Upper lobe of left lung (tissue), 6 donors: ENCODE measurements at places on chromosomes 3 and 15. TPM values are rescaled to one million over a fixed set of nuclear protein-coding genes. Genes with fewer than 3 reads are reported as not detected.

Gene NDUFAF3
- 104 TPM for total RNA-seq

- H3K36me3 ChIP-seq, result no peaks in the 10 kb centered on the region
- H3K4me1 ChIP-seq, result peaks cover 65% of the 10 kb centered on the region
- DNase-seq, result no peak
- peak overlapping the region; percentile 33 for H3K27ac ChIP-seq
- H3K27me3 ChIP-seq, result no peaks in the 10 kb centered on the region
These were observed 14.2 kb downstream of the LRIG1 start for GRCh38 chr3:66486646-66487045.

- DNase-seq, result no peak
- H3K27ac ChIP-seq, result no peak overlapping the region
- no peaks in the 10 kb centered on the region for H3K4me1 ChIP-seq
These were observed 211.8 kb downstream of the TP63 start for GRCh38 chr3:189842681-189843602.

DNA sequence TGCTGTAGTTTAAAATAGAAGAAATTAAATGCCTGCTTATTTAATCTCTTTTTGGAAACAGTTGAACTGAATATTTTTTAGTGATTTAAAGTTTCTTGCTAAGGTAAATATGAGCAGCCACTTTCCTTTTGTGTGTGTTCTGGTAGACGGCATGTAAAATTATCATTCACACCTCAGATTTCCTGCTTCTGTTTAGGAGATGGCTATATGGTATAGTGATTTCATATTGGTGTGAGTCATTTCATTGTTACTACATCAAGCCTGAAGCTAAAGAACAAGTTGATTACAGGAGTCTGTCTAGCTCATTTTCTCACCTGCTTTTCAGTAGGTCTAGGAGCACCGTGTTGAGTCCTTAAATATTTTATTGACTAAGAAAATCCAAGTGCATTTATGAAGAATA is 2.2 kb downstream of the LRCH3 start:
- no peak overlapping the region for H3K4me3 ChIP-seq
- H3K36me3 ChIP-seq, result no peaks in the 10 kb centered on the region
- H3K4me1 ChIP-seq, result peaks cover 29% of the 10 kb centered on the region

Gene LCTL
- total RNA-seq, result not detected

Gene TNK2
- 171 TPM for total RNA-seq

DNA sequence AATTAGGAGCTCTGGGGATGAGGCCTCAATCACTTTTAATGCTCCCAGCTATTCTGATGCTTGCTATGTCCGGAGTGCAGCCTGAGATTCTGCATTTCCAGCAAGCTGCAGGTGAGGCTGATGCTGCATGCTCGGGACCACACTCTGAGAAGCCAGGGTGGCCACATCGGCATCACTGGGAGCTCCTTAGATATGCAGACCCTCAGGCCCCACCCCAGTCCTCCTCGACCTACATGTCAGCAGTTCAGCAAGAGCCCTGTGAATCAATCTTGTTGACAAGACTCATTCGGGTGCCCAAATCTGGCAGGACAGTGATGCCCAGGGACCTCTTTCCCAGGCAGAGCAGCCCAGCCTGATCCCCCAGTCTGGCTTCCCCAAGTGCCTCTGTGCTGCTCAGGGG is 44.1 kb upstream of the LCTL start:
- H3K27me3 ChIP-seq, result no peaks in the 10 kb centered on the region
- H3K4me1 ChIP-seq, result peaks cover 17% of the 10 kb centered on the region
- no peaks in the 10 kb centered on the region for H3K36me3 ChIP-seq
- no peak for DNase-seq
- no peak overlapping the region for H3K27ac ChIP-seq

DNA sequence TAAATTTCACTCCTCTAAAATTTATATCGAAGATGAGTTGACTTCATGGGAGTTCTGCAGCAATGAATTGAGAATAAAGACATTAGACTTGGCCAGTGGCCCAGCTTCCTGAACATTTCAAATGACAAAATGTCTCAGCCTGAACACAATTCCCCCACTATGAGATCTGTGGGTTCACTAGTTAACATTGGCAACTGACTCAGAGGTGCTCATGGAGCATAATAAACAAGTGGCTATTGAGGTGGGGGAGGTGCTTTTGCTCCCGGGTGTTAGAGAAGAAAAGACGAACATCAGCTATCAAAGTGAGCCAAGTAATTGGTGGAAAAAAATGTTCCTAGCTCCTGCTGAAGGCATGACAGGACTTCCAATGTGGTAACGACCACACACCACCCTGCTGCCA is 6.3 kb downstream of the ATP13A4 start:
- H3K36me3 ChIP-seq, result no peaks in the 10 kb centered on the region
- H3K27me3 ChIP-seq, result no peaks in the 10 kb centered on the region
- no peak for DNase-seq

GRCh38 chr3:101219842-101220560 is 100.4 kb downstream of the IMPG2 start:
- H3K27me3 ChIP-seq, result no peaks in the 10 kb centered on the region
- no peaks in the 10 kb centered on the region for H3K36me3 ChIP-seq
- no peaks in the 10 kb centered on the region for H3K4me1 ChIP-seq
- no peak overlapping the region for H3K4me3 ChIP-seq
- H3K27ac ChIP-seq, result no peak overlapping the region

Gene PLSCR2
- total RNA-seq, result 0.31 TPM

Gene MESP2
- not detected for total RNA-seq

- H3K4me1 ChIP-seq, result peaks cover 26% of the 10 kb centered on the region
- H3K36me3 ChIP-seq, result no peaks in the 10 kb centered on the region
These were observed 4.8 kb upstream of the PHGR1 start for GRCh38 chr15:40345867-40346578.

DNA sequence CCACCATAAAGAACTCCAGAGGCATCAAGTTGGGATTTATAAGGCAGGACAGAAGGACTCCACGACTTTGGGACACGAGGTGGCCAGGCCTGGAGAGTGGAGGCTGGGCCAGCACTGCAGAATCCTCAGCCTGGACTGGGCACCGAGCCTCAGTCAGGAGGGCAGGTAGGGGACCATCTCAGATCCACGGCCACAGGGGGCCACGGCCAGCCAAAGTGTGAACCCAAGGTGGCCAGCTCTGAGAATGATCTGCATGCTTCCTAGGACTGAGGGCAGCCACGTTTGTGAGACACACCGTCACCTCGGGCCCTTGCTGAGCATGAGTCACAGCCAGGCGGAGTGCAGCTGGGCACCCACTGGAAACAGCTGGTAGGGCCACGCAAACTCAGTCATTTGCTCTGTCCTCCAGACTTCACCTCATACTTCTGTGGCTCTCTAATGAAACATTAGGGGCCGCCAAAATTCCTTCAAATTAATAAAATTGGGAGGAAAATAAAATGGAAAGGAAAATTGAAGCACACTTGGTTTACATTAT is 65.8 kb downstream of the CTNNB1 start:
- no peaks in the 10 kb centered on the region for H3K27me3 ChIP-seq
- no peak overlapping the region for H3K27ac ChIP-seq
- H3K4me3 ChIP-seq, result no peak overlapping the region
- H3K36me3 ChIP-seq, result no peaks in the 10 kb centered on the region
- DNase-seq, result peak; percentile 54

GRCh38 chr3:134485075-134485717 is 589 bp downstream of the ANAPC13 start:
- no peaks in the 10 kb centered on the region for H3K27me3 ChIP-seq
- peak overlapping the region; percentile 97 for H3K27ac ChIP-seq
- H3K4me3 ChIP-seq, result peak overlapping the region; percentile 79
